ENCODE measurements at places on chromosomes 3 and 15.
A peak's percentile ranks its signal among the peaks of the same experiment; 100 is the strongest.

- no peak for DNase-seq
Measured at GRCh38 chr15:68369931-68370767, 61.8 kb downstream of the ITGA11 start.

DNA sequence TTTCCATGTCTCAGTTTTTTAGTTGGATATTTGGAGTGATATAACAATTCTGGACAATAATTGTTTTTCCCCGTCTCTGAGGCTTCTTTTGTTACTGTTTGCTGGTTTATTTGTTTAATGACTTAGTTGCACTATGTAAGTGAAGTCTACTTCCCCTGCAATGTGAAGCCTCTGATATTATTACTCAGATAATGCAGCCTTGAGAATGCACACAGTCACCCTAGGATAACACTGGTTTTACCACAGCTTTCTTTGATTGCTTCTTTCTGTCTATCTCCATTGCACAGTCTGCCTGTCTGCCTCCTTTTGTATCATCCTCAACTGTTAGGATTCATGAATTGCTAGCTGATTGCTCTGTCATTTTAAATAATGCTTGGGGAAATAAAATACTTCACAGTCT, 208.7 kb upstream of the ROBO1 start:
- no peak for DNase-seq

GRCh38 chr3:138850151-138850550, 15.4 kb upstream of the PIK3CB start:
- peak; percentile 23 for DNase-seq

DNA sequence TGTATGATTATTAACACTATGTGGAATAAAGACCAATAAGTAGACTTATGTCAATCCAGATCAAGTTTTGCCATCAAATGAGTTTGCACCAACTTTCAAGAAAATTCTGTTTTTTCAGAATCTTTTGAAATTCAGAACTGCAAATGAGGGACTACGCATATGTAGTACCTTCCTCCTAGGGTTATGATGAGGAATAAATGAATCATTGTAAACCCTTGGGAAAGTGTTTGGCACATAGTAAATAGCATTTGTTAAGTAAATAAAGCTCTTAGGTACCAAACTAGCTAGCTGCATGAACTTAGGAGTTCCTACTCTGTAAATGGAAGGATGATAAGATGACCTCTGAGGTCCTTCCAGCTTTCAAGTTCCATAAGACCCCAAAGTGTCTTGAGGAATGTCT, 242.6 kb upstream of the SETMAR start:
- no peak for DNase-seq

- DNase-seq: no peak
Measured at GRCh38 chr15:46858150-46858549, 859.2 kb upstream of the SEMA6D start.

- DNase-seq: no peak
Measured at GRCh38 chr3:185727873-185728272, 97.0 kb downstream of the IGF2BP2 start.

DNA sequence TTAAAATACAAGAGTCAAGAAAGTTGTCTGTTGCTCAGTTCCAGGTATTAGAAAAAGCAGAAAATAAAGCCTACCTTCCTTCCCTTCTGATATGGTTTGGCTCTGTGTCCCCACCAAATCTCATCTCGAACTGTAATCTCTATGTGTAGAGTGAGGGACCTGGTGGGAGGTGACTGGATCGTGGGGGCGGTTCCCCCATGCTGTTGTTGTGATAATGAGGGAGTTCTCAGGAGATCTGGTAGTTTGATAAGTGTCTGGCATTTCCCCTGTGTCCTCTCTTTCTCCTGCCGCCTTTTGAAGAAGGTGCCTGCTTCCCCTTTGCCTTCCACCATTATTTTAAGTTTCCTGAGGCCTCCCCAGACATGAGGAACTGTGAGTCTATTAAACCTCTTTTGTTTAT, 288.8 kb upstream of the LMCD1 start:
- DNase-seq: no peak

- no peak for DNase-seq
Measured at GRCh38 chr3:137769322-137770065, 5.4 kb downstream of the SOX14 start.

DNA sequence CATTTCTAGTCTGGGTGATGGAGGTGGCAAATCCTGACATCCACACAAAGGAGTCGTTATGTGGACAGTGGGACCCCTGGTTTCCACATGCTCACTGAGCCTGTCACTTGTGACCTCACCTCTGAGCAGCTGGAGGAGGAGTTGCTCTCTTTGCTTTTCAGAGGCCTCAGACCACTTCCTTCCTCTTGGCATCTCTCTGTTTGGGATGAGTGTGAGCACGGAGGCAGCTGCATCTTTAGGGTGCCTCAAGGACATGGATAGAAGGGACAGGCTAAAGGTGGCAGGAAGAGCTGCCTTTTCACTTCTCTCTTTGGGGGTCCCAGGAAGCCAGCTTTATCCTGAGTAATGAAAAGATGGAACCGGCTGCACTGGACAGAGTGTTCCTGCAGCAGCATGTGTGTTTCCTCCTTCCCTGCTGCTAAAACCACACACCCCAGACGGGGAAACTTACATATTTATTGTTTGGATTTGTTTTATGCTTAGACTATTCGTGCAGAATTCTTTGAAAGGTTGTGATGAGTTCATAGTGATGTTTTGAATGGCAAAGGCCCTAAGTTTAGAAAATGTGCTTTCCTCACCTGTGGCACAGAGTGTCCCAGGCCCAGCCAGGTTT, 31.8 kb downstream of the GPR171 start:
- peak; percentile 64 for DNase-seq

GRCh38 chr3:169836078-169836941, 23.6 kb upstream of the LRRC34 start:
- DNase-seq: no peak

- no peak for DNase-seq
Measured at GRCh38 chr3:29436612-29437323, 155.9 kb downstream of the RBMS3 start.

GRCh38 chr15:61106044-61106834, 122.9 kb downstream of the RORA start:
- DNase-seq: no peak

GRCh38 chr3:59446775-59447465, 397.1 kb upstream of the CFAP20DC start:
- no peak for DNase-seq

- peak; percentile 75 for DNase-seq
Measured at GRCh38 chr3:124995460-124995994, 60.3 kb downstream of the HEG1 start.

GRCh38 chr3:174295306-174296092, 563.6 kb upstream of the NAALADL2 start:
- DNase-seq: no peak

DNA sequence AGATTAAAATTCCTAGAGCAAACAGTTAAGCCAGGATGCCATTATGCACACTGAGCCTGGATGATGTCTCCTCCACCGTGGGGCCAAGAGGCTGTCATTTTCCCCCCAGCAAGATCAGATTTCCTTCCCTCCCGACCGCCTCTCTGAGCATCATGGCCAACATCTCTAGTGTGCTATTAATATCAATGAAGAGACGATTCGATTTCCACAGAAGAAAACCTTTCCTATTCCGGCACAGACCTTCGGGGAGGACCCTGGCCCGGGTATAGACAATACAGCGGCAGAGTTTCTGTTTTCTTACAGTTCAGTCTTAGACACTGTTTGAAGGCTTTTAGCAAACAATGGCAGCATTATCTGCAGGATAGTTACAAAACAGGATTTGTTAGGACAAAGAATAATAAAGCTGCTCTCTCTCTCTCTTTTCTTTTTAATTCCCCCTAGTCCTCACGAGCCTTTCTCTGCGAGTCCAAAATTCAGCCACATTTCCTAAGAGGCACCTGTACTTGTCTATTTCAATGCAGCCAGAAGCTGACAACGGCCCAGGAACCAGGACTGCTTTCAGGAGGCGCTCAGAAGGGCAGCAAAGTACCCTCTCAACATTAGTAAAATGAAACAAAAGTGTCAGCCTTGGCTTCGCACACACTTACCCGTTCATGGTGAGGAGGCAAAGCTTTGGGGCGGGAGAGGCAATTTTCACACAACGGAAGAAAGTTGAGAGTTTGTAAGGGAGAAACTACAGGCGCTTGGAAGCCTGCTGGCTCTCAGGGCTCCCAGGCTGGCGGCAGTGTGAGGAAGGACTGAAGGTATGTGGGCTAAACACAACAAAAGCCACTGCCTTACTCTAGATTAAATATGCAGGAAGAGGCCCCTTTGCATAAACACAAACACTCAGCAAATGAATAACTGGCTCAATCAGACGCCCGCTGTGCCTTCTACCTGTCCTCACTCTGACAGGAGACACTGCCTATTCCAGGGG, 278.0 kb downstream of the FOXP1 start:
- DNase-seq: peak; percentile 27

- no peak for DNase-seq
Measured at GRCh38 chr3:136197159-136197793, 1.1 kb upstream of the MSL2 start.

DNA sequence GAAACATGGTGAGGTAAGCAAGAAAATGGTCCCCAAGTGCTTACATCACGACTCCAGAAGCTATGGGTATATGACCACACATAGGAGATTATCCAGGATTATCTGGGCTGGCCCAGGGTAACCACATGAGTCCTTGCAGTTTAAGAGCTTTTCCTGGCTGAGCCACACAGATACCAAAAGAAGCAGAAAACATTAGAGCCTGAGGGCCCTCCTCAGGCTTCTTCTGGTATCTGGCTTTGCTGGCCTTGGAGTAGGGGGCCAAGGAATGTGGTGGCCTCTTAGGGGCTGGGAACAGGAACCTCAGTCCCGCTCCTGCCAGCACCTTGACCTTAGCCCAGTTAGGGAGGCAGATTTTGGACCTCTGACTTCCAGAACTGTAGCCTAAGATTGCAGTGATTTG, 259.1 kb downstream of the KCNMB2 start:
- no peak for DNase-seq

- no peak for DNase-seq
Measured at GRCh38 chr15:49085696-49086459, 39.6 kb upstream of the SECISBP2L start.

GRCh38 chr3:53577506-53577905, 83.1 kb downstream of the CACNA1D start:
- DNase-seq: peak; percentile 12

DNA sequence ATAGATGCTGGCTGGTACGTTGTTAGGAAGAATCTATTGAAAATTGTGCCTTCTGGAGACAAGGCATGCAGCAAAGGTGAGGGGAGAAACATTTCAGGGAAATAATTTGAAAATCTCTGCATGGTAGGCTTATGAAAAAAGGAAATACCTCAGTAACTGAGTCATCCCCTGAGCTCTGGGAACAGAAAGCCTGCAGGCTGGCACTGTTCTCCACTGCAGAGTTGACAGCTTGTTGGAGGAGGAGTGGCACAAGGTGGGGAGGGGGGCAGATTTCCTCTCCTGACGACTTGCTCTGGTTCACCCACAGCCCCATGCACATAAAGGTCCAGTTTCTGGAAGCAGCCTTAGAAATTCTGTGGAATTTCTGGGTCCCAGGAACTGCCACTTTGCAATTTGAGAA, 179.4 kb downstream of the ABHD5 start:
- DNase-seq: no peak

DNA sequence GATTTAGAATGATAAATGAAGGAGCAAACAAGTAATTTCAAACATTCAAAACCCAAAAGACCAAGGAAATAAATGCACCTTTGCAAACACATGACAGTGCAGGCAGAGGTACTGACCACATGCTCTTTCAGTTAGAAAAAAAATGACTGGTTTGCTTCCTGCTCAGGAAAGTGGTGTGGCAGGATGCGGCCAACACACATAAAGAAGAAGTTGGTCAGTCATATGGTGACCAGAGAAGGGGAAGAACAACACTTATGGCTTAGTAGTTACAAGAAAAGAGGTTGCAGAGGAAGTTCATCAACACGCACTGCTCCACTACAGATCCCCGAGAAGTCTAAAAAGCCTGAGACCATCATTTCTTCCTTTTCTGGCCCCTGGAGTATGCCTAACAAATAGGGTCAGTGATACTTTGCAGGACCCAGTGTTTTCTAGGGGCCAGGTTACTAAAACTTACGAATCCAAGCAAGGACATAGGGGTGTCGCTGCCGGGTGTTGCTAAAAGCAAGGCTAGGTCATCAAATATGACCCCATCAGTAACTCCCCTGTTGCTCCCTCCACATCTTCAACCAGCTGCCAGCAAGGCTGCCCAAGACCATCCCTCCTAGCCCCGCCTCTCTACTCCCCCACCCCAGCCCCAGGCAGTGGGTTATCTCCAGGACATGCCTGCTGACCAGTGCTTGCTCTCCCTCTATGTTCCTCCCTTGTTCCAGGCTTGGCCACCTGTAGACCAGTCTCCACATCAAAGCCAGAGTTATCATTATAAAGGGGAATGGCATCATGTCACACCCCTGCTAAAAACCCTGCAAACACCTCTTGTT, 11.2 kb downstream of the ATP8B4 start:
- peak; percentile 87 for DNase-seq

DNA sequence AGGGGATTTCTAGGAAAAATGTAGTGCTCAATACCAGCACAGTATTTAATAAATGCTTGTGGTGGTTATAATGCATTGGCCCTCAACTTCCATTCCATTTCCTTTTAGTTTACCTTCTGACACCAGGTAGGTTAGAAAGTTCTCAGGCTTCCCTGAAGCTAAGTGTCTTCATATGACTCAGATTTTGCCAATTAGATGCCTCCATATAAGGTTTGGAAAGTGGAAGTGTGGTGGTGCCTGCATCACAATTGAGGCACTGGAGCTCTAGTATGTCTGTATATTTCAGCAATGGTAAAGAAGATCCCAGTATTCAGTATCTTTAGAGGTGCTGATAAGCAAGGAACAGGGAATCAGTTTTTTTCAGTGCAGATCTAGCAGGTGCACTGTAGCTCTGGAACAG, 18.3 kb downstream of the XRN1 start:
- no peak for DNase-seq

DNA sequence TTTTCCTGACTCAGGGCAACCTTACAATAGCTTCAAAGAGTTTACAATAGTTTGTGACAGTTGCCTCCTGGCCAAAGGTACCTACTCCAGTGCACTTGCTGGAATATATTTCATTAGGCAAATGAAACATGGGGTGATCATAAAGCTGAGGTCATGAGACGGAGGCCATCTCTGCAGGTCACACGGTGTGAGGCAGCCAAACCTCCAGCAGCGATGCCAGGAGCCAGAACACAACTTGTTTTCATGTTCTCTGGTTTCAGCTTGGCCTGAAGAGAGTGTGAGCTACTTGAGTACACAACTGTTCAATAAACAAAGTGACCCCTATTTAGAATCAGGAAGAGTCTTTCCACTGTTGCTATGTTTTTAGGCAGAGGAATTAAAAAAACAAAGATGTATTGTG, 42.7 kb upstream of the PYGO1 start:
- DNase-seq: no peak

GRCh38 chr15:62782071-62782841, 260.3 kb upstream of the TPM1 start:
- DNase-seq: peak; percentile 75
